HT1080 (cell line): ENCODE measurements at places on chromosomes 12 and 14.

GRCh38 chr12:108516511-108517275 lies 1.6 kb downstream of the FICD start:
- DNase-seq, result no peak

DNA sequence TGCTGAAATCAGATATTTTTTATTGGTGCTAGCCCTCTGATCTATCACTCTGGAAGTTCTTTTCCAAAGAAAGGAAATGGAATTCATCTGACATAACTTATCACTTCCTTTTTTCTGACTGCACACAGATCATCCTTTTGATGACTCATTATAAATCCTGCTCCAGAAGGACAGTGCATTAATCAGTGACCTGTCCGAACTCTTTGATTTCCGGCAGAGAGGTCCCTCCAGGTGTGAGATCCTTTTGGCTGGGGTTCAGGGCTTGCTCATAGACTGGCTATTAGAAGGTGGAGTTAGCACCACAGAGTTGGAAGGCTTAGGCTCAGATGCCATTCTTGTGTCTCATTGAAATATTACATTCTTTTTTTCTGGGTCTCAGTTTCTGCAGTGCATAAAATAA lies 328.2 kb downstream of the ZFP36L1 start:
- peak; percentile 92 for DNase-seq

DNA sequence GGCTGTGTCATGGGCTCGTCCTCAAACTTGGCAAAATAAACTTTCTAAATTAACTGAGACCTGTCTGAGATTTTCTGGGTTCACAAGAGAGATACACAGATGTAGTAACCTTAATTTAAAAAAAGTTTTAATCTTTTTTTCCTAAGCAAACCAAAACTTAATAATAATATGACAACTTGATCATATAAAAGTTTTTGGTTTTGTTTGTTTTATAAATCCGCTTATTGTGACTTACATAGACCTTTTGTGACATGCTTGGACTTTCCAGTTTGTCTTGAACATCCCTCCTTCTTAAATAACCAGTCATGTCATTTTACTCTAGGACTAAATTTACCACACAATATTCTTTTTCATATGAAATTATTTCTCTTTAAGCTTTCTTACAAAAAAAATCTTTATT lies 8.5 kb downstream of the RDH12 start:
- peak; percentile 21 for DNase-seq

GRCh38 chr14:69500736-69501135 lies 16.2 kb downstream of the PLEKHD1 start:
- DNase-seq, result no peak

DNA sequence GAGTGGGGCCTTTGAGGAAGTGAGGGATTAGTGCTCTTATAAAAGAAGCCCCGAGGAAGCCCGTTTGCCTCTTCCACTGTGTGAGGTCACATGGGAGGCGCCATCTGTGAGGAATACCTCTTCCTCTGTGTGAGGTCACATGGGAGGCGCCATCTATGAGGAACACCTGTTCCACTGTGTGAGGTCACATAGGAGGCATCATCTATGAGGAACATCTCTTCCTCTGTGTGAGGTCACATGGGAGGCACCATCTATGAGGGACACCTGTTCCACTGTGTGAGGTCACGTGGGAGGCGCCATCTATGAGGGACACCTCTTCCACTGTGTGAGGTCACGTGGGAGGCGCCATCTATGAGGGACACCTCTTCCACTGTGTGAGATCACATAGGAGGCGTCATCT lies 69.7 kb downstream of the SLC24A4 start:
- DNase-seq, result no peak

GRCh38 chr12:95993907-95994306 lies 2.2 kb downstream of the HAL start:
- no peak for DNase-seq

- DNase-seq, result no peak
These were observed 27.6 kb downstream of the KICS2 start for GRCh38 chr12:64194333-64195149.

- no peak for DNase-seq
These were observed 17.5 kb upstream of the ATF1 start for GRCh38 chr12:50746431-50746830.

DNA sequence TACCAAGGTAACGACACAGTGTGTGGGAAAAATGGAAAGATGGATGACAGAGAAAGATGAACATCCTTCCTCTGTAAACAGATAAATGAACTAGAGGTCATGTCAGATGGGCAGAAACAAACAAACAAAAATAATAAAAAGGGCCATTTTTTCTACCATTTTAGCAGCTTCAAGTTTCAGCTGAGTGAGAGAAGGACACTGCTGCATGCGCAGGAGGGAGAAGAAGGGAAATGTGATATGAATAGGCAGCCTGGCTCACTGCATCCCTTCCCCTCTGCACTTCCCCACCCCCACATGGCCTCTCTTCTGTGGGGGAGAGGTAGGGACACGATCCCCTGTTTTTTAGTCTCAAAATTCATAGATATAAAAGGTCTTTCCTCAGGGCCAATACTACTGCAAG lies 492.0 kb downstream of the NELL2 start:
- no peak for DNase-seq

DNA sequence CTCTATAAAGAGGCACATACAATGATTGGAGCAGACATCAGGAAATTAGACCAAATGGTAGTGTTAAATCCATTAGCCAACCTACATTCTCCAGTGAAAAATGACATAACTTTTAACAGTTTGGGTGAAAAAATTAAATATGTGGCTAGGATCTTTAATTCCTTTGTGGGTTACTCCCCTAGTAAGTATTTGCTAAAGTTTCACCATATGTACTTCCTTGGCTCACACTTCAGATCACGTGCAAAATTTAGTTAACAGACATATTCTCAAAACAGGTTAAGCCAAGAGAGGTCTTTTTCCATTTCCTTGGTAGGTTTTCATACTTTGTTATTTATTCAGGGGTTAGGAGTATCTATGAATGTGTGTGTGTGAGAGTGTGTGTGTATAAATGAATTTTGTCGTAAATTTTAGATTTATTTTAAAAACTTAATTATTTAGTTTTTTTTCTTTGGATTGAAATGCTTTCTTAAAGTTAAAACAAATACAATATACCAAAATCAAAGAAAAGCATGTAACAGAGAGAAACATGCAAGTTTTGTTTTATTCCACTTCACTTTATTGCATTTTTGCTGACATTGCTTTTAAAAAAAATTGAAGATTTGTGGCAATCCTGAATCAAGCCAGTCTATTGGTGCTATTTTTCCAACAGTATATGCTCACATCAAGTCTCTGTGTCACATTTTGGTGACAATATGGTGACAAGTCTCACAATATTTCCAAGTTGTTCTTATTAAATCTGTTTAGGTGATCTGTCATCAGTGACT lies 258.7 kb downstream of the FLRT2 start:
- DNase-seq, result no peak

DNA sequence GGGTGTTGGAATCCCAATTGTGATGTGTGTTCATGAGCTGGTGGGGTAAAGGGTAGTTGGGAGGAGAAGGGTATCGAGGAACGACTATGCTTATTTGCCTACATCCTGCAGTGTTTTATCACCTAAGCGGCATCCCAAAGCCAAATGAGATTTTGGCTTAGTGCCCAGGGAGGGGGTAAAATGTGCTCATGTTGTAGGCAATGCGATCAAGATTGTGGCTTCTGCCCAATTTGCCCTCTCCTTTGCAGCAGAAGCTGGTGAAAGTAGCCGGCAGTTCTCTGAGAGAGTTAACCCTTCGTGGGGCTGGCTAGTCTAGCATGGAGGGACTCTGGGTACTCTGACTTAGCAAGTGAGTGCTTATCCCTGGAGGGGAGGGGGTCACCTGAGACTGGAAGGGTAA lies 753 bp downstream of the RPH3A start:
- DNase-seq, result no peak

- DNase-seq, result no peak
These were observed 305.6 kb downstream of the KCNH5 start for GRCh38 chr14:62739647-62740046.

GRCh38 chr12:3244219-3244750 lies 167.1 kb downstream of the TSPAN9 start:
- no peak for DNase-seq

GRCh38 chr12:82672811-82673495 lies 13.8 kb upstream of the TMTC2 start:
- no peak for DNase-seq

- no peak for DNase-seq
These were observed 1.5 kb upstream of the SUPT16H start for GRCh38 chr14:21385188-21385904.

DNA sequence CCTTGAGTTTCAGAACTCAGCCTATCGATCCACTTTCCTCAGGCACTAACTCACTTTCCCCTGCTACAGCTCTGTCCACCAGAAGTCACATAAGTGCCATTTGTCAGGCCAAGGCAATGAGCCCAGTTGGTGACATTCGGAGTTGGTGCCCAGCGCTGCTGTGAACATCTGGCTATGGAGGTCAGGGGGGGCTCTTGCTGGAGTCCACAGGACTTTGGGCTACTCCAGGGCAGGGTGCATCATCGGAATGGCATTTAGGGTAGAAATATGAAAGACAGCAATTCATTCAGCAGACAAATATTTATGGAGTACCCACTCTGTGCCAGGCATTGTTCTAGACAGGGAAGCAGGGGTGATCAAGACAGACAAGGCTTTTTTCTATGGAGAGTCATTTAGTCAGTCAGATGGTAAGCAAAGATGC lies 1.5 kb upstream of the PPP1CC start:
- DNase-seq, result peak; percentile 60

- DNase-seq, result no peak
These were observed 899 bp upstream of the COL2A1 start for GRCh38 chr12:48005001-48005749.

DNA sequence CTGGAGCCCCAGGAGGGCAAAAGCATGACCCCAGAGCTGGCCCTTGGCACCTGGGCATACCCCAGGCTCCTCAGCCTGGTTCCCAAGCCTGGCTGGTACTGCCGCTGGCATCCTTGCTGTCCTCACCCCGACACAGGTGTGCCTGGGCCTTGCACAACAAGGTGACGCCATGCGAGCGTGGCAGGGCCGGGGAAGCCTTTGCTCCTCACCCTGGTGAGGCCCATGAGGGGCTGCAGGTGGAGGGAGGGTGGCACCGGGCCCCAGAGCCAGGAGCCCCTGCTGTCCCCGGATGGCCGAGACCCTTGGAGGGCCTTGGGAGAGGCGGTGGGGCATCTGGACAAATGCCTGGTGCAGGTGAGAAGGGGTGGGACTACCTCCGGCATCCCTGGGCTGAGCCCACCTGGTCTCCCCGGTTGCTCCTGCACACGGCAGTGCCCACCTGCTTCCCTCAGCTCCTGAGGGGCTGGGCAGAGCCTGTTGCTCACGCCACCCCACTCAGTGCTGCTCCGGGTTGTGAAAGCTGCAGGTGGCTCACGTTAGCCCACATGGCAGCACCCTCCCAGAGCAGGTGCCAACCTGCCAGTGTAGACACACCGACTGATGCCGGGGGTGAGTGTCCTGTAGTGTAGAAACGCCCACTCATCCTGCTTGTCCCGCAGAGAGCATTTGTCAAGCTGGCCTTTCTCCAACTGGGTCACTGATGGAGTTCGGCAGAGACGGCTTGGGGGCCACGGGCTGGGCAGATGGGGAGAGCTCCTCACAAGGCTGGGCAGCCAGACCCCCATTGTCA lies 24.6 kb upstream of the KIF26A start:
- DNase-seq, result no peak

DNA sequence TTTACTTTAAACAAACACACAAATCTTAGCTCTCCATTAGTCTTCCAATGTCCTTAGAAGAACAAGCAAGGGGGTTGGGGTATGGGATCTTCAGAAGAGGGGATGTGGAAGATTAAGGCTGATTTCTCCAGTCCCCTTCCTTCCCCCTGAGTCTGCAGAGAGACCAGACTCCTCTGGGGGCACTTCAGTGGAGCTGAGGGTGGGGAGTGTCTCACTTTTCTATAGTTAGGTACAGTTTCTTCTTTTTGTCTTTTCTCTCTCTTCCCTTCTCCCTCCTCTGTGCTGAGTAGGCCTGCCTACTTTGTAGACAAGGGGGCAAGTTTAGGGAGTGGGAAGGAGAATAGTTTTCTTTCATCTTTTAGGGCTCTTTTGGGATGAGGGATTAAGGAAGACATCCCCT lies 2.5 kb downstream of the HOXC4 start:
- DNase-seq, result no peak
